ENCODE measurements at places on chromosomes 16 and 17.

DNA sequence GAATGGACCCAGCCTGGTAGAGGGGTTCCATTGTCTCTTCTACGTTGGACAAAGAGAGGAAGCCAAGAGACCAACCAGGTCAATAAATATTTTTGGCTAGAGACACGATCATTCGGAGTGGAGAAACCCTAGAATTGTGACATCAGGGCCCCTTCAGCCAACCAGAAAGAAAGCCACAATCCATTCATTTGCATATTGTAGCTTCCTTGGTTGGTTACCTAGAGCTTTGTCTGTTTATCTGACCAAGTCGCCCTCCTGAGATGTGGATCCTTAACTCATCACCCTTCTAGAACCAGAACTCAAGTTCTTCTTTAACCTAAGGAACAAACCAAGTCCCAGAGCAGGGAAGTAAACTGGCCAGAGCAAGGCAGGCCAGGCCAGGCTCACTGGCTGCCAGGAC, at the start of gene CCDC182:
Gene CCDC182, minus strand, starts transcription at position 58 of the 400 bp plus-strand sequence. Its CDS starts 27 bp downstream, at position 31.
- DNase-seq: no peak

- DNase-seq: no peak
Measured at GRCh38 chr17:29562615-29563014, 4.2 kb downstream of the ABHD15 start.

DNA sequence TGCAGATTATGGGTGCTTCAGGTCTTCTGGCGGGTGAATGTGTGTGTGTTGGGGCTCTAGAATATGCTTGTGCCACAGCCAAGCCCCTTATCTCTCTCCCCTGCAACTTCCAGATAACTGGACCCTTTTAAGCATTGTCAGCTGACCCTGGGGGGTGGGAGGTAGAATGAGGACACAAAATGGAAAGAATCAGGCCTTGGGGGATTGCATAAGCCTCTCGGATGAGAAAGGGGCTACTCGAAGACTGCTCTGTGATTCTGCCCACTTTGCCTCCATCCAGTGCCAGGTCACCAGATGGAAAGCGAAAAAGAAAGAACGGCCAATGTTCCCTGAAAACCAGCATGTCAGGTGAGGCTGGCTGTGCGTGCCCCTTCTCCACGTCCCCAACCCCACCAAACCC, 13.8 kb downstream of the THRA start:
- no peak for DNase-seq

- DNase-seq: no peak
Measured at GRCh38 chr16:69718111-69718764, 8.1 kb downstream of the NQO1 start.

- no peak for DNase-seq
Measured at GRCh38 chr17:78233678-78234077, 2.2 kb downstream of the TMEM235 start.

DNA sequence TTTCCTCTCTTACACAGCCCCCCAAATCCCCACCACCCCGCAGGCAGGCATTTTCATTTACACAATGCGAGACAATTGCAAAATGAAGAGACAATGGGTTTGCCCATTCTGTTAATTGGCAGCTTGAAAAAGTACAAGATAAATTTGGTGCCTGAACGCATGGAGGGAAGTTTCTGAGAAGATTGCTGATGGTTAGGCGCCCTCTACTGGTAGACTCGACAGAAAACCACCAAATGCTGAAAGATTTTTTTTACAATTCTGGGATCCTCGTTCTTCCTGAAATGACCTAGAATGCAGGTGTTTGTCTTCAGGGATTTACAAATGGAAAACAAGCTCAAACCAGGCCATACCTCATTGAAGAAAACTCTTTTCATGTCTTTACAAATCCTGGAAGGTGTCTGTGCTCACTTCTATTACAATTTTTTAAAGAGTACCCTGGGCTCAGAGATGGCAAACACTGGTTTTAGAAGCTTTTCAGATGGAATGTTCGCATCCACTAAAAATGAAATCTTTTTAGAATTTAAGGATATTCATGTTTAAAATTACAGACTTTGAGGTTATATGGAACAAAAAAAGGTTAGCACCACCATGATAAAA, 338.5 kb downstream of the PMP22 start:
- DNase-seq: peak; percentile 75

DNA sequence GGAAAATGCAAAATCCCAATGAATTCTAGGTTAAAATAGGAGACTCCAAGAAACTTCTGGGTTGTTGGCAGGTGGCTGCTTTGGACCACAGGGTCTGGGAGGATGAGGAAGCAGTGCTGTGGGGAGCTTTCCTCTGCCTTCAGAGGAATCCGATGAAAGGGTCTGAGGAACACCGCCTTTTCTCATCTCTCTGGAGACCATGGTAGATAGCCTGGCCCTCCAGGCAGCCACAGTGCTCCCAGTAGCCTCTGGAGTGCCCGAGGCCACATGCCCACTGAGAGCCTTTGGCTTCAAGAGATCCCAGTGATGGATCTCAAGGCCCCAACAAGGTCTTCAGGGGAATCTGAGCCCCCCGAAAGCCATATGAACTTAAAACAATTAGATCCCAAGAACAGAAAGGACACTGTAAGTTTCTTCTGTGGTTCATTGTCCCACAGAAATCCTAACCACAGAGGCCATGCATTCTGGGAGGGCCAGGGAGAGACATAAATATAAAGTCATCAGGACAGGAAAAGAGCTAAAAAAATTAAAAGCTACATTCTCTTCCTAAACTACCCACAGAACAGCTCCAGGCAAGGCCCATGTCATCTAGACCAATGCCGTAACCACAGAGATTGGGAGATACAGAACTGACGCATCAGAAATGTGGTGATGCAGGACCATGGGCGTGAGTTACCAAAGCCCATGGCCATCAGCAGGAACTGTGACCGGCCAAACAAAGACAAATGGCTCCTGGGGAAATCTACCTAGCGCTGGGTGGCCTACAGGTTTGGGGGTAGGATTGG, 24.3 kb downstream of the TK2 start:
- DNase-seq: no peak

DNA sequence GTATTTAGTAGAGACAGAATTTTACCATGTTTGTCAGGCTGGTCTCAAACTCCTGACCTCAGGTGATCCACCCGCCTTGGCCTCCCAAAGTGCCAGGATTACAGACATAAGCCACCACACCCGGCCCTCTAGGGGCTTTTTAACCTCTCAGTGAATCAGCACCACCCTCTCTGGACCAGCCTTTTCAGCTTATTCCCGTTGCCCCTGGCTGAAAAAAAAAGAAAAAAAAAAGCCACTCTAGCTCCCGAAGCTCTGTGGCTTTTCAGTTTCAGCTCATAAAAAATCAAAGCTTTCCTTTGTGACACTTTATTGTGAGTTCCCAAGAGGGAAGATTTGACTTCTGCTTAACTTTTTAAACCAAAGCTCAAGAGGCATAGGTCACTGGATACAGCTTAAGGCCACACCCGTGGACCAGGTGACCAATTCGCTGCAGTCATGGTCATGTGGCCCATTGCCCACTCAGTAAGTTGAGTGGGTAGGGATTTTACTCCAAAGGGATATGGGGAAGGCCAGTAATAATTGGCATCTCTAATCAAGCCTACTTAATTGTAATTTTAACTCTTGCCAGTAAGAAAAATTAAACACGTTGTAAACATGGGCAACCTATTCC, 46.6 kb upstream of the MED13 start:
- no peak for DNase-seq

DNA sequence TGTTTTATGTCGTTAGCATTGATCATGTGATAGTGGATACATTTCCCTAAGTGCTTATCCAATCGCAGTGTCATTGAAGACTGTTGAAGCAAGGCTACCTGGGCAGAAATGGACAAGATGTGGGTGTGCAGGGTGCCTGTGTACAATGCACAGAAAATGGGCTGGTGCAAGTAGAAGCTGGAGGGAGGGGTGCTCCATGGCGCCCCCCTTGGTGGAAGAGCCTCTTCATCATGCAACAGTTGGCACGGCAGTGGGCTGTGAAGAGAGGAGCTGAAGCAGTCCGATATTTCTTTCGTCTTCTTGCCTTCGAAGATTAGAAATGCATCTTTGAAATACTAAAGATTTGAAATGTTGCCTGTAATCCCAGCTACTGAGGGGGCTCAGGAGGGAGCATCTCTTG, 100.5 kb downstream of the PLCG2 start:
- DNase-seq: no peak

- no peak for DNase-seq
Measured at GRCh38 chr16:29959293-29959692, 2.6 kb upstream of the TMEM219 start.

- peak; percentile 68 for DNase-seq
Measured at GRCh38 chr17:8745586-8746500, 1.2 kb upstream of the CCDC42 start.

- DNase-seq: peak; percentile 12
Measured at GRCh38 chr17:34434052-34434451, 71.0 kb upstream of the CCL1 start.

- DNase-seq: no peak
Measured at GRCh38 chr17:8599351-8600011, 31.0 kb downstream of the MYH10 start.

DNA sequence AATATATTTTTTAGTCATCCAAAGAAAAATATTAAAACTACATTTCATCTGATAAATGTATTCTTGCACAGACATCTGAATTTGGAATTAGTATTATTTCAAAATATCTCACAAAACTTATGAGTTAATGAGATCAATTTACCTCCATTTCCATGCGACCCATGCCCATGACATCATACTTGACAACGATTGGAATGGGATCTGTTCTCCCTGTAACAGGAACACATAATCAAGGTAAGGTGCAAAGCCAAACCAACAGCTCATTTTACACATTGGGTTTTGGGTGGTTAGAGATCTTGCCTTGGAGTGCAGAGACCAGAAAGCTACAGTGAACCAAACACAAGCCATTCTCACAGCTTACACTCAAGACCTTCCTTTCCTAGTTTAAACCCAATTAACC, 46.9 kb upstream of the ITGA2B start:
- no peak for DNase-seq

GRCh38 chr17:79073706-79074088, 927 bp upstream of the ENGASE start:
- no peak for DNase-seq

DNA sequence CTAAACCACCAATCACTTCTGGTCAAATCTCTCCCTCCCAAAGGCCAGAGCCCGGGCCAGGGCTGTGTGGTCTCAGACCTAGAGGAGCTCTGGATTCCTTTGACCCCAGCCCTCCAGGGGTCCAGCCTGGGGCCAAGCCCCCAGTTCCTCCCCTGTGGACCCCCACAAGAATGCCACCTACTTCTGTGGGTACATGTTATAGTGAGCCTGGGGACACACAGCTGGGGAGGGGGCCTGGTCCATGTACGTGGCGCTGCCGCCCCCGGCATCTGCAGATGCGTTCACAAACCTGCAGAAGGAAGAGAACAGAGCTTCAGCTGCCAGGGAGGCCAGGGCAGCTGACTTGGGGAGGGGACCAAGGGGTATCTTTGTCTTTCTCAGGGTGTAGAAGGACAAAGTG, 7.9 kb upstream of the GHDC start:
- no peak for DNase-seq

- DNase-seq: no peak
Measured at GRCh38 chr17:42697108-42697811, 14.9 kb downstream of the CNTNAP1 start.

DNA sequence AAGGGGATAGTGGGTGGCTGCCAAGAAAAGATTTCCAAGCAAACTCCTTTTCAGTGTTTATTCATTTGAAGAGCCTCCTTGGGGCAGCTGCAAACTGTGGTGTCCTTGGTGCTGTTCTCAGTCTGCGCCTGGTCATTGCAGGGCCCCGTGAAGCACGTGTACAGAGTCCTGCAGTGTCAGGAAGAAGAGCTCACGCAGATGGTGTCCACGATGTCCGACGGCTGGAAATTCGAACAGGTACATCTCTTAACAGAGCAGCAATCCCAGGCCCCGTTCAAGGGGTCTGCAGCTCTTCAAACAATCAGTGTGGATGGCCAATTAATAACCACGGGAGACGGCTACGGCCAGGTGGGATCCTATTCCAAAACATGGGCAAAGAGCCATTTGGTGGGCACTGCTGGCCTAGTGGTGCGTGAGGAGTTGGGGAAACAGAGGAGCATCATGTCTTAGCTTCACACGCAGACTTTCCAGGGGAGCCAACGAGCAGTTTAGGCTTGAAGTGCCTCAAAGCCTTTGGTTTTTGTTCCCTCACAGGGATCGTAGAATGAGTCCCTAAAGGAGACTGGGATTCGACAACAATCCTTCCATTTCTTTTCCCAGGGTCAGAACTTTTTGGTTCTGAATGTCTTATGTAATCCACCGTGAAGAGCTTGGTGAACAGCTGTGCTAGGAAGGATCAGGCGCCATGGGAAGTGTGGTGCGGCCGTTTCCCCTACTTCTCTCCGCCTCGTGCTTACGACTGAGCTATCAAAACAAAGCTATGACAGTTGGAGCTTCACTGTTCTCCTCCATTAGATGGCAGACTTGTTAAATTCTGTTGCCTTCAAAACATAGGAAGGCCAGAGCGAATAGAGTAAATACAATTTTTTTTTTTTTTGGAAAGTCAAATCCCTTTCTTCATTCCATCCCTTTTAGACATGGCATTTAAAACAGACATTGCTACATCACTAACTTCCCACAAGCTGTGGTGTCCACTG, 12.6 kb downstream of the KCTD2 start:
- peak; percentile 70 for DNase-seq

- no peak for DNase-seq
Measured at GRCh38 chr17:56681561-56682266, 88.2 kb downstream of the NOG start.

- no peak for DNase-seq
Measured at GRCh38 chr17:51479303-51479702, 219.0 kb downstream of the UTP18 start.

- DNase-seq: no peak
Measured at GRCh38 chr17:10117581-10118001, 80.8 kb downstream of the GAS7 start.

DNA sequence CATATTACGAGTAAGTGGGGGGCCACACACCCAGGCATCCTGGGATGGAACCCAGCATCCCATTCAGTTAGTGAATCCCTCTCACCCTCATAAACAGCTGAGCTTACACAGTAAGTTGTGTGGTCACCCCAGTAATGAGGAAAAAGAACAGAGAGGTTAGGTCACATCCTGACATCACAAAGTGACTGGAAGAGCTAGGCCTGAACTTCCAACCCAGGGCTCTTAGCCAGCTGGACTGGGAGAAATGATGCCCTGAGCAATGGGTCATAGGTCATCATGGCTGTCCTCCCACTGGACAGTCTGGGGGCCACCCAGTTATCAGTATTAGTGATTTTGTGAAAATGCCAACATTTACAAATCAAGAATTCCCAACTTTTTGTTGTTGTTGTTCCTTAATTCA, 205.3 kb downstream of the ZNF423 start:
- DNase-seq: no peak

GRCh38 chr17:82213251-82214011, 789 bp upstream of the CCDC57 start:
- peak; percentile 84 for DNase-seq

DNA sequence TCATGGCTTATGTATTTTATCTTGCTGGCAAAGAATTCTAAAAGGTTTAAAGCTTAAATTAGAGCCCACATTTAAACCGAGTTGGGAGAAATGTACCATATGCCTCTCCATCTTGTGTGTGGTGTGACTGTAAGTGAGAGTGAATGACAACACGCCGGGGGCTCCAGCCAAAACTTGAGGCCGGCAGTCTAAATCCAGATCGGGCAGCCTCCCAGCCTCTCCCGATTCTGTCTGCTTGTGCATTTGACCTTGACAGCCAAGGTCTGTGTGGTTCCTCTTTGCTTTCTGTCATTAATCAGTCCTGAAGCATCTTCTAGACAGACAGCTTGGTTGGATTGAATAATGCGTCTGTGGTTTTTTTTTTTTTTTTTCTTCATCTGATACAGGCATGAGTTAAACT, 1093.2 kb upstream of the EEF2KMT start:
- no peak for DNase-seq
